ENCODE measurements at places on chromosomes 12 and 14. TPM values are rescaled to one million over a fixed set of nuclear protein-coding genes. Genes with fewer than 3 reads are reported as not detected.
A peak's percentile ranks its signal among the peaks of the same experiment; 100 is the strongest.

- H3K36me3 ChIP-seq: no peaks in the 10 kb centered on the region
- H3K27me3 ChIP-seq: no peaks in the 10 kb centered on the region
Measured at GRCh38 chr12:10147714-10148403, 17.9 kb upstream of the CLEC7A start.

The RALGAPA1 gene
- total RNA-seq: 39.1 TPM

- H3K27ac ChIP-seq: no peak overlapping the region
- no peaks in the 10 kb centered on the region for H3K36me3 ChIP-seq
- no peak overlapping the region for H3K4me3 ChIP-seq
- no peak for DNase-seq
- peaks cover 22% of the 10 kb centered on the region for H3K27me3 ChIP-seq
- peaks cover 20% of the 10 kb centered on the region for H3K4me1 ChIP-seq
Measured at GRCh38 chr14:105485739-105486162, 935 bp upstream of the CRIP1 start.

DNA sequence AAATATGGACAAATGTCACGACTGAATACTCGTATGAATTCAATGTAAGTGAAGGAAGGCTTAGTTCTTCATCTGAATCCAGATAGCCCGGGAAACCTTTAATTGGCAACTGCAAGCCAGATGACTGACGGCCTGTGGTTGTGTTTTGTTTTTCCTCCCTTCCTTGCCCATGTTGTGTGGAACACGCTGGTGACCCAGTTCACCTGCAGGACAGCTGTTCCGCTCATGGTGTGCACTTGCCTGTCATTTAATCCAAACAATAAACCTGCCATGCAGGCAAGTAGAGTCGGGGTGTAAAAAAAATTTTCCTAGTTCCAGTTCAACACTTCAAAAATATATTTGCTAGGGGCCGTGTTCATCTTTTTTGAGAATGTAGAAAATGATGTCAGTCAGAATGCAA lies 88.0 kb downstream of the TMEM132D start:
- H3K27ac ChIP-seq: no peak overlapping the region
- no peak for DNase-seq
- H3K36me3 ChIP-seq: no peaks in the 10 kb centered on the region
- no peaks in the 10 kb centered on the region for H3K4me1 ChIP-seq

DNA sequence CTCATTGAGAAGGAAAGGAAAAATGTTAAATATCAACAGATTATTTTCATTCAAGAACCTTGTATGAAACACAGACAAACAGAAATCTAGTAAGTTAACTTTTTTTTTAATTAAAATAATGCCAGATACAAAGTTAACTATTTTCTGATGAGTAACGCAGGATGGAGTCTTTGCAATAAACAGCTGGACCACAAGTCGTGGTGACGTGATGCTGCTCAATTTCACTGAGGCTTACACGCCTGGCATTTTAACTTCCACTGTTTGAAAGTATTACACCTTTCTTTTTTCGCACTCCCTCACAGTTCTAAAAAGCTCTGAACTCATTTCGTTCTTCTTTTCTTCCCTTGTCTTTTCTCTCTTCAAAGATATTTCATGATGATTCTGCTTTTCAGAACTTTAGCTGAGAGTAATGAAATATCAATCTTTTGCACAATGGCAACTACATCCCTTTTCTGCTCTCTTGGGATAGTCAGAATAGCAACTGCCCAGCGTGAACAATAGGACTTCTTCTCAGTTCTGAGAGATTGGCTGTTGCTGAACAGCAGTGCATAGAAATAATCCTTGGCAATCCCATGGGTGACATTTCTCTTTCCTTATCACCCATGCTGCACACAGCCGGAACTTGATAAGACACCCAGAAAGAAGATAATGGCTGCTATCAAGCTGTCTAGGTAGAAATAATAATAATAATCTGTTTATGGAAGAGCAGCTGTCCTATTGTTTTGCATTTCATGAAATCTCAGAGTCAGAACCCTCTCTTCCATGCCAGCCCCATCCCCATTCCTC lies 160.5 kb downstream of the BTG1 start:
- no peaks in the 10 kb centered on the region for H3K27me3 ChIP-seq
- H3K27ac ChIP-seq: peak overlapping the region; percentile 63
- peaks cover 54% of the 10 kb centered on the region for H3K4me1 ChIP-seq
- peak; percentile 46 for DNase-seq
- H3K4me3 ChIP-seq: no peak overlapping the region

GRCh38 chr12:48901278-48901677 lies 24.0 kb downstream of the FKBP11 start:
- no peaks in the 10 kb centered on the region for H3K36me3 ChIP-seq
- DNase-seq: peak; percentile 85
- H3K27me3 ChIP-seq: peaks cover 2% of the 10 kb centered on the region
- H3K4me3 ChIP-seq: no peak overlapping the region

- H3K36me3 ChIP-seq: no peaks in the 10 kb centered on the region
- no peak for DNase-seq
Measured at GRCh38 chr12:132909030-132909368, 21.6 kb upstream of the CHFR start.

The KRT77 gene
- not detected for total RNA-seq

- no peaks in the 10 kb centered on the region for H3K4me1 ChIP-seq
- H3K27me3 ChIP-seq: peaks cover 3% of the 10 kb centered on the region
- H3K4me3 ChIP-seq: no peak overlapping the region
- no peak overlapping the region for H3K27ac ChIP-seq
Measured at GRCh38 chr12:120944645-120945217, 33.6 kb upstream of the HNF1A start.

DNA sequence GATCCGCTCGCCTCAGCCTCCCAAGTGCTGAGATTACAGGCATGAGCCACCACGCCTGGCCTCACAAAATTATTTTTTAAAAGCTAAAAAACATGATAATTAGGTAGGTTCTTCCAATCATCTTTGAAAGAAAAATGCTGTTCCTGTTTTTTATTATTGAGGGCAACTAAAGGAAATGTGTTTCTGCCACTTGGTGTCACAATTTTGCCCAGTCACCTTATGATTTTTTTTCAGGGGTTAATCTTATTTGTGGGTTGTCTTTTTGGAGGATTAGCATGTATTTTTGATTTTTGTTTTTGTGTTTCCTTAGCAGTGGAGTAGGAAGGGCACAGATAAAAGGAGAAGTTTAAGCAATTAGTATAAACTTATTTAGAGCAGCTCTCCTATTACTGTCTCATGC lies 79.8 kb downstream of the PRORP start:
- no peak for DNase-seq
- H3K4me1 ChIP-seq: no peaks in the 10 kb centered on the region
- H3K36me3 ChIP-seq: no peaks in the 10 kb centered on the region
- H3K27me3 ChIP-seq: no peaks in the 10 kb centered on the region
- H3K27ac ChIP-seq: no peak overlapping the region

DNA sequence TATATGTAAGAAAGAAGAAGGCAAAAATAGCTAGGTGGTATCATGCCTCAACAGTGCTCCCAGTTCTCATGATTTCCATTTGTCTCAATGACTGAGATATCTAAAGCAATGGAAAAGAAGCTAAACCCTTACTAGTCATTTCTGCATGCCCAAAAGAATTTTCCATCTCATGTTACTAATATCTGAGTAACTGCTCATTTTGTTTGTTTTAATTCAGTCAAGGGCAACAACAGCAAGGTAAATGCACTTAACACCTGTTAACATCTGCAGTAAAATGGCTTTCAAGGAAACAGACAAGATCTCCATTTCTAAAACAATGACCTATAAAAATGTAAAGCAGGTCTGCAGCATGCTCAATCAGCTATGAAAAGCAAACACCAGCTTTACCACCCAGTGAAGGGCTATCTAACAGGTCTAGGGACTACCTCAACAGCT lies 19.4 kb upstream of the SELPLG start:
- H3K27ac ChIP-seq: peak overlapping the region; percentile 26
- H3K4me1 ChIP-seq: peaks cover 32% of the 10 kb centered on the region
- DNase-seq: no peak

DNA sequence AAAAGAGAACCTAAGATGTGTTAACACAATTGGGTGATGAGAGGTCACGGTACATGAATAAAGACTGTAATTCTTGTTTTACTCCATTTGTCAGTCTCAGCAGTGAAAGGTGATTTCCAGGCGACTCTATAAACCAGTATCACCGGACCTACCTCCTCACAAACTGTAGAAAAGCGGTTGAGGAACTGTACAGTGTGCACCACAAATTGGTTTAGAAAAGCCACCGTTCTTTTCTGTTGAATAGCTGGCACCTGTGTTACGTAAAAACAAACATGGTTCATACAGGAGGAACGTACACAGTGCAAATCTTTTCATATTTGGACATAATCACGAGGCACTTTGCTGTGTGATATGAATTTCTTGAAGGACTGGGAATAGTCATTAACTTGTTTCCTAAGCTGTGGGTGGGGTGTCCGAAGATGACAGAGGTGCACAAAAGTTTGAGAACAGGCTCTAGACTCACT lies 663 bp downstream of the WASHC3 start:
- H3K27me3 ChIP-seq: no peaks in the 10 kb centered on the region
- H3K27ac ChIP-seq: peak overlapping the region; percentile 86
- peaks cover 18% of the 10 kb centered on the region for H3K36me3 ChIP-seq
- H3K4me3 ChIP-seq: peak overlapping the region; percentile 95
- DNase-seq: no peak

- peak; percentile 72 for DNase-seq
- no peak overlapping the region for H3K27ac ChIP-seq
- H3K36me3 ChIP-seq: no peaks in the 10 kb centered on the region
- H3K4me3 ChIP-seq: no peak overlapping the region
- no peaks in the 10 kb centered on the region for H3K27me3 ChIP-seq
Measured at GRCh38 chr12:128069359-128069997, 197.5 kb upstream of the TMEM132C start.

The PLEKHG7 gene
- total RNA-seq: not detected

GRCh38 chr14:27566843-27567382 lies 969.1 kb upstream of the NOVA1 start:
- no peaks in the 10 kb centered on the region for H3K4me1 ChIP-seq
- H3K4me3 ChIP-seq: no peak overlapping the region
- no peak overlapping the region for H3K27ac ChIP-seq
- no peak for DNase-seq
- H3K27me3 ChIP-seq: no peaks in the 10 kb centered on the region

The COL2A1 gene
- under 0.01 TPM for total RNA-seq

The MYF5 gene
- total RNA-seq: not detected

DNA sequence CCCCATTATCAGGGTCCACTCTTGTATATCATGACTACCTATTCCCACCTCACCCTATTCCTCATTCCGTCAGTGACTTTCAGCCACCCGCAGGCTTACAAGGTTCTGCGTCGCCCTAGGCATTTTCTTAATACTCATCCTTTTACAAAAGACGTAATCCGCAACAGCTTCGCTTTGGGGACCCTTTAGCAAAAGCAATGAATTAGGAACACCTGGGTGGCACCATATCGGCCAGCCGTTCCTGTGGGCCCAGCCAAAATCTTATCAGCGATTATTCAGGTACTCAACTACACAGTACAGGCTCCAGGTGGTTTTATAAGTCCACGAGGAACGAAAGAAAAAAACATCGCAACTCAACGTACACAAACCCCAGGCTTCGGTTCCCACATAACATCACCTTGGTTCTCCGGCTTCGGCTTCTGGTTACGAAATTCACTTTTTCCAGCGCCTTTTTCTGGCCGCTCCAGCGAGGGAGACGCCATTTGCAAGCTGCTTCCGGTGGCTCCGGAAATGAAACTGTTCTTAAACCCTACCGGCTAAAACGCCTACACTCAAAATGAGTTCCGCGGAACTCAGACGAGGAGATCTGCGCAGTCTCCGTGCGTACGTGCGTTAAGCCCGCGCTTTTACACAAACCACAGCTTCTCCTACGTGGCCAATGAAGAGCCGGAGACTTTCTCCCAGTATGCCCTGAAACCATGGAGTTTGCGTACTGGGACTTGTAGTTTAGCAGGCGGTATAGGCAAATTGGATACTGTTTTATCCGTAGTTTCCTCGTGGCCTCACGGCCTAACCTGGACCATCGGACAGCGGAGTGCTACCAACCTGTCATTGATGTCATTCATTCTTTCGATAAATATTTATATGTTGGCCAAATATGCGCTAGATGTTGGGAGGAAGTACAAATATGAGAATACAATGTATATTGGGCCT lies at the start of gene KRR1:
TSS of gene KRR1 (minus strand) at position 494 of the 933 bp plus-strand sequence. CDS start at position 482, 12 bp downstream.
- H3K4me1 ChIP-seq: peaks cover 20% of the 10 kb centered on the region
- peak within 1 kb of the TSS; percentile 84 for H3K27ac ChIP-seq
- H3K27me3 ChIP-seq: no peaks in the 10 kb centered on the region
- peak within 1 kb of the TSS; percentile 85 for H3K4me3 ChIP-seq
- peak; percentile 83 for DNase-seq

The ZC2HC1C gene
- total RNA-seq: 1.1 TPM

The CNTN1 gene
- total RNA-seq: 0.29 TPM

GRCh38 chr12:95118788-95119179 lies 45.4 kb upstream of the NR2C1 start:
- no peak overlapping the region for H3K4me3 ChIP-seq
- peaks cover 30% of the 10 kb centered on the region for H3K4me1 ChIP-seq
- no peak for DNase-seq
- H3K27me3 ChIP-seq: no peaks in the 10 kb centered on the region

DNA sequence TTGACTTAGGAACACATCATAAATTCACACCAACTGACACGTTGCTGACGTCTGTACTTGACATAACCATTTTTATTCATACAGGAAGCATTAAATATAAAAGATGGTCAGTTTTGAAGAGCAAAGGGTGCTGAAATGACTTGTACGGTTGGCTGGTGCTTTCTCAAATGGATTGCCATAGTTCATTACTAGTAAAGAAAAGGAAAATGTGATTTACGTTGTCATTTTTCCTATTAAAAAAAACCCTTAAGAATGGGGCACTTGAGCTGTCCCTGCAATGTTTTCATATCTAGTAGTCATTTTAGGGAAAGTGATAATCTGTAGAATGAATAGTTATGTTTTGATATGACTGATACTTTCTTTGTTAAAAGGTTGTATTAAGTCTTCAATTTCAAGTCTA lies 22.5 kb upstream of the MANSC4 start:
- H3K4me1 ChIP-seq: no peaks in the 10 kb centered on the region
- H3K27ac ChIP-seq: no peak overlapping the region
- no peaks in the 10 kb centered on the region for H3K27me3 ChIP-seq
- no peak for DNase-seq
- peaks cover 27% of the 10 kb centered on the region for H3K36me3 ChIP-seq
